CD4-positive, alpha-beta T cell (primary cell): ENCODE measurements at places on chromosomes 7 and 10. TPM values are rescaled to one million over a fixed set of nuclear protein-coding genes. Genes with fewer than 3 reads are reported as not detected.
A peak's percentile ranks its signal among the peaks of the same experiment; 100 is the strongest.

ABHD11 gene
- total RNA-seq, result 8.5 TPM

UBTD1 gene
- 0.80 TPM for total RNA-seq

TRIL gene
- total RNA-seq, result not detected

HOXA5 gene
- total RNA-seq, result not detected

MRPS33 gene
- total RNA-seq, result 24.3 TPM

HKDC1 gene
- 3.1 TPM for total RNA-seq

CALHM1 gene
- not detected for total RNA-seq

DNA sequence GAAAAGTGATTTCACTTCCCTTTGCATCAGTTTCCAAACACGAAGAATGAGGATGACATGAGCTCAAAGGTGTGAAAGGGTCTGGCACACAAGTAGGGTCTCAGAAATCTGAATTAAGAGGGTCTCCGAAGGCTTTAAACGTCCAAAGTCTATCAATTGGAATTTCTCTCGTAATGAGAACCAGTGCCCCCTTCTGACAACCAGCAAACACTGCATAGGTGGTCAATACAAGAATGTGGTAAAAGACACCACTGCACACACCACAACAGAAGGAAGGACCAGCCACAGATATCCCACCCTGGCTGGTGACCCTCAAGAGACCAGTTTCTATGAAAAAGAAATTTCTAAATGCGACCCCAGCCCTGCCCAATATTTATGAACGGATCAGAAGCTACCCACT is 78.1 kb downstream of the CALN1 start:
- H3K36me3 ChIP-seq, result no peaks in the 10 kb centered on the region
- DNase-seq, result no peak
- H3K4me3 ChIP-seq, result no peak overlapping the region
- H3K27ac ChIP-seq, result no peak overlapping the region

DNA sequence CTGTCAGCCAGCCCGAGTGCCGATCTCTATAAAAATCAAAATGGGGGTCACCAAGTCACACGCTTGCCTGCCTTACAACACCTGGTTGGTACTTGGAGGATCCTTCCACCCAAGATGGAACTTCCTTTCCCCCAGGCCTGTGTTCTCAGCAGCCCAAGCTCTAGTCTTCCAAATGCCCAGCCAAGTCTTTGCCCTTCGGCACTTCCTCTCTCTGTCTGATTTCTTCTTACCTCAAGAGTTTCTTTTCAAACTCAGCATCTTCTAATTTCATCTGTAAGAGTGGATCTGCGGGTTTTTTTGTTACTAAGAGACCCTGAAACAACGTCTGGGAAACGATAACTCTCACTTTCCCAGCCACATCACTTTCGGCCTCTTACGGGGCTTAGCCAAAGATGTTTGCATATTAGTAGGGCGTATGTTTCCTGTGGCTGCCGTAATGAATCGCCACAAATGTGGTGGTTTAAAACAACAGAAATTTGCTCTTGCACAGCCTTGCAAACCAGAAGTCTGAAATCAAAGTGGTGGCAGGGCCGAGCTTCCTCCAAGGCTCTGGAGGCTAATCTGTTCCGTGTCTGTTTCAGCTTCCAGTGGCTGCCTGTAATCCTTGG is 219.9 kb downstream of the TCF7L2 start:
- no peaks in the 10 kb centered on the region for H3K36me3 ChIP-seq
- no peaks in the 10 kb centered on the region for H3K4me1 ChIP-seq

- H3K4me3 ChIP-seq, result no peak overlapping the region
- H3K27me3 ChIP-seq, result no peaks in the 10 kb centered on the region
- H3K36me3 ChIP-seq, result peaks cover 27% of the 10 kb centered on the region
- no peak for DNase-seq
These were observed 63.8 kb downstream of the HBP1 start for GRCh38 chr7:107232568-107233090.

- no peak overlapping the region for H3K4me3 ChIP-seq
- no peaks in the 10 kb centered on the region for H3K36me3 ChIP-seq
- H3K4me1 ChIP-seq, result no peaks in the 10 kb centered on the region
- H3K27ac ChIP-seq, result no peak overlapping the region
These were observed 21.7 kb downstream of the KLHDC10 start for GRCh38 chr7:130091999-130092398.

DNA sequence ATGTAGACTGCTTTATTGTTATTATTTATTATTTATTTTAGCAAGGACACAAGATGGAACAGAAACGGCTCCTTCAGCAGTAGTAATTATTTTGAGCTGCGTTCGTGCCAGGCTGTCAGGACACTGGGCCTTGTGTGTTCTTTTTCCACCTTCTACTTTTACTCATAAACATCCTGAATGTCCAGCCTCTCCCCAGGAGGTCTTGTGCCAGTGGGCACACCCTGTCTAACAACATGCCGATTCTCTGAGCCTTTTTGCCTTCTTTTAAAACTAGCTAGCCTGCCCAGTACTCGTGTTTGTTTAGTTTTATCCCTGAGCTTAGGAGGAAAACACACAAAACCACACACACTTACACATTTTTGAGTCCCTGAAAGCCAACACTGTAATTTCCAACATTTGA is 1.2 kb downstream of the SCIN start:
- no peak for DNase-seq
- peaks cover 19% of the 10 kb centered on the region for H3K4me1 ChIP-seq
- H3K36me3 ChIP-seq, result no peaks in the 10 kb centered on the region
- no peak overlapping the region for H3K27ac ChIP-seq
- peaks cover 39% of the 10 kb centered on the region for H3K27me3 ChIP-seq

DNA sequence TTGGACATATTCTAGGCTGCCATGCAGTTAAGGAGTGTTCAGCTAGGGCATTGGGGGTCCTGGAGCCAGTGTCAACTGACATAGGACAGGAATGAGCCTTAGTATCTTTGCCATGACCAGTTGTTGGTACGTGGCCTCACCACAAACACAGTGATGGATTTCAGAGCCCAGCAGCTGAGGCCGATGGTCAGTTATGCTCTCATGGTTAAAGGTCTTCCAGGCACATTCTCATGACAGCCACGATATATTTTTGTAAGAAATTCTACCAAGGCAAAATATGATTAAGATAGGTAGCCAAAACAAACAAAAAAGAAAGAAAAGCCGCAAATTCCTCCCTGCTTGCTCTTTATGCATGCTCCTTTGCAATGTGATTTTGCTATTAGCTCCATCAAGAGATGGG is 47.8 kb downstream of the CDHR3 start:
- no peak for DNase-seq
- no peak overlapping the region for H3K27ac ChIP-seq
- peaks cover 23% of the 10 kb centered on the region for H3K4me1 ChIP-seq
- H3K36me3 ChIP-seq, result no peaks in the 10 kb centered on the region

- no peaks in the 10 kb centered on the region for H3K27me3 ChIP-seq
- H3K27ac ChIP-seq, result no peak overlapping the region
- no peak for DNase-seq
- no peaks in the 10 kb centered on the region for H3K36me3 ChIP-seq
- no peaks in the 10 kb centered on the region for H3K4me1 ChIP-seq
These were observed 154.4 kb downstream of the PRKAG2 start for GRCh38 chr7:151722533-151722932.

DNA sequence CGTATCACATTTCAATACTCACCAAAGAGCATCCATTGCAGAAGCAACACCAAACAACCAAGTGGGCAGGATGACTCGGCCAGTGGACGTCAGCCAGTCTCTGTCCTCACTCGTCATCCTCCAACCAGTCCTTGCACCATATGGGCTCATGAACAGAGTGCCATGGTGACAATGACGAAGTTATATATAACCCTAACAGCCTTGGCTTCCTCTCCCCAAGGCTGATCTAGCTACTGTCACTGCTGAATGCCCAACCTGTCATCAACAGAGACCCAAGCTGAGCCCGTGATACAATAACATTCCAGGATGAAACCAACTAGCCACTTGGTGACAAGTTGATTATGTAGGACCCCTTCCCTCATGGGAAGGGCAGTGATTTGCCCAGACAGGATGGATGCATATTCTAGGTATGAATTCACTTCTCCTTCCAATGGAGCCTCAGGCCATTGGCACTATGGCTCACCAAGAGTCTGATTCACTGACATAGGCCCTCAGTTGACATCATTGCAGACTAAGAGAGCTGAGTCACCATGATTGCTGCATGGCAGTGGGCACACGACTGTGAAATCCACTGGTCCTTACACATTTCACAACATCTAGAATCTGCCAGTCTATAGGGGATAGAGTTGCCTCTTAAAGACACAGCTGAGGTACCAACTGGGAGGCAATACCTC is 26.3 kb upstream of the PPIF start:
- H3K36me3 ChIP-seq, result no peaks in the 10 kb centered on the region
- H3K27me3 ChIP-seq, result no peaks in the 10 kb centered on the region
- H3K4me1 ChIP-seq, result peaks cover 86% of the 10 kb centered on the region
- H3K27ac ChIP-seq, result no peak overlapping the region
- no peak overlapping the region for H3K4me3 ChIP-seq
- no peak for DNase-seq

- DNase-seq, result no peak
- H3K36me3 ChIP-seq, result no peaks in the 10 kb centered on the region
- no peaks in the 10 kb centered on the region for H3K27me3 ChIP-seq
- no peak overlapping the region for H3K27ac ChIP-seq
These were observed 326.0 kb downstream of the BICC1 start for GRCh38 chr10:58838561-58839208.

- peaks cover 9% of the 10 kb centered on the region for H3K4me1 ChIP-seq
- H3K4me3 ChIP-seq, result no peak overlapping the region
- no peak overlapping the region for H3K27ac ChIP-seq
- no peak for DNase-seq
These were observed 133.3 kb upstream of the SAMD8 start for GRCh38 chr10:74977913-74978847.

GRCh38 chr7:4602905-4603842 is 78.9 kb upstream of the FOXK1 start:
- H3K4me1 ChIP-seq, result no peaks in the 10 kb centered on the region
- no peaks in the 10 kb centered on the region for H3K36me3 ChIP-seq
- H3K4me3 ChIP-seq, result no peak overlapping the region
- no peak overlapping the region for H3K27ac ChIP-seq
- DNase-seq, result no peak
- no peaks in the 10 kb centered on the region for H3K27me3 ChIP-seq

DNA sequence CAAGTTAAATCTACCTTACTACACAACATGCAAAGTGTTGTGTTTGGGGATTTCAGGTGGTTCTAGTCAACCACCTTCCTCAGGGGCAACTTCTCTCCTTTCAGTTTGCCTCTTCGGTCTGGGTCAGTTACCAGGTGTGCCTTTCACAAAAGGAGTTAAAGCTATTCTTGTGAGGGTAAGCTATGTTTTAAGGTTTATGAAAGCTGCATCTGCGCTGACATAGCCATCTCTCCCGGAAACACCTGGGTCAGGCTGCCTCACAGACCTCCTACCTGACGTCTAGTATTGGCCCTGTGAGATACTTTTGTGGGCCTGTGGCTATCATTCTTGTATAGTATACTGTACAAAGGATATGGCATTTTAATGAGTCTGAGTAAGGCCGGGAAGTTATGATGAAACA is 67.7 kb upstream of the ITGA8 start:
- H3K27ac ChIP-seq, result no peak overlapping the region
- H3K36me3 ChIP-seq, result peaks cover 57% of the 10 kb centered on the region
- H3K4me3 ChIP-seq, result no peak overlapping the region

DNA sequence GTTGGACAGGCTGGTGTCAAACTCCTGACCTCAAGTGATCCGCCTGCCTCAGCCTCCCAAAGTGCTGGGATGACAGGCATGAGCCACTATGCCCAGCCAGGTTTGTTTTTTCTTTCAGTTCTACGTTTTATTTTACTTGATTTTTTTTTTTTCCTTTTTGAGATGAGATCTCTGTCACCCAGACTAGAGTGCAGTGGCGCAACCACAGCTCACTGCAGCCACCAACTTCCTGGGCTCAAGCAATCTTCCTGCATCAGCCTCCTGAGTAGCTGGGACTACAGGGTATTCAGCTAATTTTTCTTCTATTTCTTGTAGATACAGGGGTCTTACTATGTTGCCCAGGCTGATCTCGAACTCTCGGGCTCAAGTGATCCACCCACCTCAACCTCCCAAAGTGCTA is 24.3 kb downstream of the GDI2 start:
- H3K27me3 ChIP-seq, result no peaks in the 10 kb centered on the region
- H3K27ac ChIP-seq, result peak overlapping the region; percentile 21
- H3K4me1 ChIP-seq, result peaks cover 10% of the 10 kb centered on the region
- H3K4me3 ChIP-seq, result no peak overlapping the region

GRCh38 chr10:131693766-131694165 is 207.0 kb upstream of the PPP2R2D start:
- no peak for DNase-seq
- no peaks in the 10 kb centered on the region for H3K4me1 ChIP-seq
- H3K4me3 ChIP-seq, result no peak overlapping the region
- no peak overlapping the region for H3K27ac ChIP-seq
- H3K36me3 ChIP-seq, result no peaks in the 10 kb centered on the region
